Type B pancreatic cell (in vitro differentiated cells): ENCODE measurements at places on chromosomes 11 and 22. TPM values are rescaled to one million over a fixed set of nuclear protein-coding genes. Genes with fewer than 3 reads are reported as not detected.

Gene TRIM29
- 56.7 and 207 TPM in 2 replicates for total RNA-seq

Gene PKP3
- total RNA-seq: 51.6 and 156 TPM in 2 replicates

Gene LRRC32
- total RNA-seq: 4.3 and 5.4 TPM in 2 replicates

Gene C11orf87
- 0.33 and 5.3 TPM in 2 replicates for total RNA-seq

Gene SDF2L1
- 56.3 and 56.5 TPM in 2 replicates for total RNA-seq

Gene CDKN1C
- 108 and 140 TPM in 2 replicates for total RNA-seq
